Fibroblast of gingiva (primary cell): ENCODE measurements at places on chromosomes 5 and 9.

- no peak for DNase-seq
Measured at GRCh38 chr5:72507231-72507906, at the start of gene ZNF366. Gene ZNF366, minus strand, starts transcription at chr5:72507410. Its CDS starts 45,914 bp downstream, at chr5:72461496.

GRCh38 chr5:7894860-7895259 lies 25.9 kb downstream of the MTRR start:
- no peak for DNase-seq

- no peak for DNase-seq
Measured at GRCh38 chr9:107054146-107054545, 191.2 kb downstream of the ZNF462 start.

DNA sequence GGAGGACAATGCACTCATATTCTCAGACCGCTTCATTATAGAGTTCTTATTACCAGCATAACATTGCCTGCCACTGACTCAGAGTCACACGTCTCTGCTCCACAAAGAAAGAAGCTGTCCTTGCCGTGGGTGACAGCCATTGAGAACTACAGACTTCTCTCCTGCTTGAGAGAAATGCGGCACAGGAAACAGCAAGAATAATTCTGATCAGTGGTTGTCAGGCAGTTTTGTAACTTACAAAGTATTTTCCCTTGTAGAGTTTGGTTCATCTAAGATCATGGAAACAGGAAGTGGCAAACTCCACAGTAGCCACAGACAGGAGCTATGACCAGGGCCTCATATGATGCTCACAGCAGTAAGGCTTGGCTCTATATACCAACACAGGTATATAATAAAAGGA lies 47.0 kb downstream of the KCNV2 start:
- DNase-seq, result no peak

- no peak for DNase-seq
Measured at GRCh38 chr5:73733219-73733618, 107.2 kb downstream of the ARHGEF28 start.
